ENCODE measurements at places on chromosomes 6 and 20.
A peak's percentile ranks its signal among the peaks of the same experiment; 100 is the strongest.

GRCh38 chr20:1146957-1147356, 28.6 kb downstream of the PSMF1 start:
- DNase-seq = no peak

GRCh38 chr20:32129863-32130262, 20.3 kb downstream of the TM9SF4 start:
- no peak for DNase-seq

DNA sequence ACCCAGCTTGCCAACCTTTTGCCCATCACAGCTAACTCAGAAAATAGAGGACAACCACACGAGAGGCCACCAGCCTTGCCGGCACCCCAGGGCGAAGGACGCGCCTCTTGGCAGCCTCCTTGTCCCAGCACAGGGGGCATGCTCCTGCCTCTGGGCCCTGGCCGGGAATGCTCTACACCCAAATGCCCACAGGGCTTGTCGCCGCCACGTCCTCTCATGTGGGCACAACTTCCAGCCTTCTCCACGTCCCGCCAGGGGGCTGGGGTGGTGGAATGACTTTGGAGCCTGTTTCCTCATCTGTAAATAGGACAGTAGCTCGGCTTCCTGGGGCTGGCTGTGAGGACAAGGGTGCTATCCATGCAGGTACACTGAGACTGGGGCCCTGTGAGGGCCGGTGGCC, 152.4 kb upstream of the MLN start:
- DNase-seq = no peak

DNA sequence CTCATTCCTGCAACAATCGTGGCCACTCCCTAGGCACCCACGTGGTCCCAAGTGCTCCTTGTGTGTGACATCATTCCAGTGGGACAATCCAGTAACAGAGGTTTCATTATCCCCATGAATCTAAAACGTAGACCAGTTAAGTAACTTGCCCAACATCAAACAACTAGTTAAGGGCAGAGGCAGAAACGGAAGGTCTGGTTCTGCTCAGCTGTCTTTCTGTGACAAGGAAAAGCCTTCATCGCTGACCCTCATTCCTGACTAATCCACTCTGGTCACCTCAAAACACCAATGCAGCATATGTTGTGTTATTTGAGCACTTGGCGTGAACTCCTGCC, 261.4 kb upstream of the JARID2 start:
- DNase-seq = no peak

DNA sequence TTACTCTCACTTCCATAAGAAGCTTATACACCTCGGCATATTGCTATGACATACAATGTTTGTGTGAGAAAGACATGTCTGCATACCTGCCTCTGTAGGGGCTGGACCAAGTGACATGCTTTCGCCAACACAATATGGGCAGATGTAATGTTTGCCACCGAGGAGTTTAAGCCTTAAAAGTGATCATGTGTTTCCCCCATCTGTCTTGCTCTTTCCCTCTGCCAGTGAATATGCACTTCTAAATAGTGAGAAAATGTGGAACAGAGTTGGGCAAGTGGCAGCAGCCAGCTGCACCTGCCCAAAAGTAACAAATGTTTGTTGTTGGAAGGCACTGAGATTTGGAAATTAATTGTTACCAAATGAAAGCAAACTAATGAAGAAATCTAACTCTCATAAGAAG, 274.8 kb upstream of the BTBD3 start:
- no peak for DNase-seq

- DNase-seq = no peak
Observed at GRCh38 chr6:106477790-106478189, 117.3 kb downstream of the CRYBG1 start.

- DNase-seq = peak; percentile 64
Observed at GRCh38 chr6:30554962-30555815, 1.1 kb downstream of the GNL1 start.

GRCh38 chr6:133816171-133816570, 72.7 kb upstream of the TCF21 start:
- DNase-seq = no peak

DNA sequence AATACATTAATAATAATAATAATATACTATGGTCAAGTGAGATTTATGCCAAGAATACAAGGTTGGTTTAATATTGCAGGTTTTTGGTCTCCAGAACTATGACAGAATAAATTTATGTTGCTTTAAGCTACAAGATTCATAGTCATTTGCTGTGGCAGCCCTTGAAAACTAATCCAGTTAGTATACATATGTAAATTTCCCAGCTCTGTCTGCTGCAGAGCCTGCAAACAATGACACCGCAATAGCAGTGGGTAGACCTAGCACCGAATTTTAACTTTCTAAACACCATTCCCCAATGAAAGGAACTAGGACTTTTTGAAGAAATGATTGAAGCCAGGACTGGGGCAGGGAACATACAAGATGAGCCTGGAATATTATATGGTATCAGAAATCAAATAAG, 647.7 kb upstream of the NRSN1 start:
- no peak for DNase-seq

DNA sequence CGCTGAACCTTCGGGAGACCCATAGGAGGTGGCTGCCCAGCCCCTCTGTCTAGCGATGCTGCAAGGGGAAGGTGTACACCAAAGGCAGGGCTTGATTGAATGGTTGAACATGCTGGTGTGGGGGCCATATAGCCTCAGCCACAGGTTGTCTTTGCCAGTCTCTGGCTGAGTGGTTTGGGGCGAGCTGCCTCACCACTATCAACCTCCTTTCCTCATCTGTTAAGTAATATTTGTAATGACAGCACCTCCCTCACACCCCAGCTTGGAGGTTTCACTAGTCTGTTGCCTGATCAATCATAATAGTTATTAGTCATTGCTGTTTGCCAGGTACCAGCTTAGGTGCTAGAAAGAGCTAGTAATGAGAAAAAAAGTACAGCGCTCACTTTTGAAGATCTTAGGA, 11.8 kb upstream of the ZNF831 start:
- DNase-seq = no peak

DNA sequence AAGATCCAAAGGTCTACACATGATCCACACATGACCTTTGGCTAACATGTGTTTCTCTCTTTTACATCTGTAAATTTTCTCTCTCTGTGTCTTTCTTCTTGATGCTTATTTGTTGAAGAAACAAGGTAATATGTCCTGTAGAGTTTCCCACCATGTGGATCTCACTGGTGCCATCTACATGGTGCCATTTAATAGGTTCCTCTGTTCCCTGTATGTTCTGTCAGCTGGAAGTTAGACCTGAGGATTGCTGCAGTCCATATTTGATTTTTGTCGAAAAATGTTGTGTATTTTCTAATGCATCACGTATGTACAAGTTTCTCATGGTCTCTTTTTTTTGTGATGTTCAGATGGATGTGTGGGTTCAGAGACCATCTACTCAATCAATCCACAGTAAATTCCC, 30.0 kb downstream of the FOXA2 start:
- DNase-seq = no peak

DNA sequence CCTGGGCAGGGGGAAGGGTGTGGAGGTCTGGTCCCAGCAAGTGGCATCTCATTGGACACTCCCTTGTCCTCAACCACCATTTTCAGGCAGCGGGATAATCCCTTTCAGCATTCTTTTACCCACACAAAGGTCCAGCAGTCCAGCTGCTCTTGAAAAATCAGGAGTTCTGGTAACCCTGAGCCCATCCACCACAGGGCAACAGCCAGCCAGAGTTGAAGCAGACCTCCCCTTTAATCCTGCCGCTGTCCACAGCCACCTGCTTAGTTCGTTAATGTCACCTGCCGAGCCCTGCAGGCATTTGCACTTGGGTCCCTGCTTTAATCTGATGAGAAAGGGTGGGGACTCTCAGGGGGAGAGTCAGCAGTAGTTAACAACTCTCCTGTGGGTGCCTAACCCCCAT, 11.1 kb downstream of the TMEM74B start:
- DNase-seq = no peak

DNA sequence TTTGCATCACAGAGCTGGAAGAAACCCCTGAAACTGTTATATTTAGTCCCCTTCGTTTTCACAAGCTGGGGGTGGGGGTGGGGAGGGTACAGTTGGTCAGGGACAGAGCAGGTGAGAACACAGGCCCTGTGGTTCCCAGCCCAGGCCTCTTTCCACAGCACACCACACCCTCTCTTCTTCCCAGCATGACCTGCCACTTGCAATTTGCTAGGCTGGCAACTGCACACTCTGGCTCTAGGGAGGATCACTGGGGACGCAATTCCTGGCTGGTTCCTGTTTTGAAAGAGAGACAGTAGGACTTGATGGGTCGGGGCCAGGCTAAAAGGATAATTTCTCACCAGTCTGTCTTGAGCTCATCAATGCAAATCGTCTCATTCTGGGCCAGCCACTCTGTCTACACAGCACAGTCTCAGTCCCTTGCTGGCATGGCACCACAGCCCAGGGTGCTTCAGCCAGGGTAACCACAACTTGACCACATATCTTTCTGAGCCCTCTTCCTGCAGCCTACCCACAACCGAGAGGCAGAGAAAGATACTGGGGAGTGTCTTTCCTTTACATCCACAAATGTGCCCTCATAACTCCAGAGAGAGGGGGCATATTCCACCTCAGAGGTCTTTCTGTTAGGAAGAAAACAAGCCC, 41.7 kb upstream of the EMILIN3 start:
- DNase-seq = no peak

DNA sequence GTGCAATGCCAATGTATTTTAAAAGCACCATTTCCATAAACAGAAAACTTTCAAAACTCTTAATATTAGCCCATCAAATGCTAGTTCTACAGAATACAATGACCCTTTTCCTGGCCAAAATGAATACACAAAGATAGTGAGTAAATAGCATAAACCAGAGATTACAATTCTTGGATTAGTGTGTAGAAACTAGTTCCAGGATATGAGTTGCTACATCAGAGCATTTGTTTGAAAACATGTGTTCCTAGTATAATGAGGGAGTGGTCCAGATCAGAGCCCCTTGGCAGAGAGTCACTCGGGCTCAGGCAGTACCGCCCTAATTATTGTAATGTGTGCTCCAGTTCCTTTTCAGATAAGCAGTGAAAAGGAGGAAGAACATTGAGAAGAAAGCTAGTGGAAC, 63.7 kb upstream of the COL21A1 start:
- DNase-seq = no peak

GRCh38 chr6:105459864-105460263, 57.0 kb upstream of the PREP start:
- no peak for DNase-seq

GRCh38 chr6:119257726-119258125, 91.8 kb downstream of the MAN1A1 start:
- DNase-seq = no peak

GRCh38 chr6:111918825-111919224, 45.6 kb upstream of the FYN start:
- no peak for DNase-seq

- DNase-seq = no peak
Observed at GRCh38 chr6:73516514-73517489, 4.0 kb downstream of the EEF1A1 start.

DNA sequence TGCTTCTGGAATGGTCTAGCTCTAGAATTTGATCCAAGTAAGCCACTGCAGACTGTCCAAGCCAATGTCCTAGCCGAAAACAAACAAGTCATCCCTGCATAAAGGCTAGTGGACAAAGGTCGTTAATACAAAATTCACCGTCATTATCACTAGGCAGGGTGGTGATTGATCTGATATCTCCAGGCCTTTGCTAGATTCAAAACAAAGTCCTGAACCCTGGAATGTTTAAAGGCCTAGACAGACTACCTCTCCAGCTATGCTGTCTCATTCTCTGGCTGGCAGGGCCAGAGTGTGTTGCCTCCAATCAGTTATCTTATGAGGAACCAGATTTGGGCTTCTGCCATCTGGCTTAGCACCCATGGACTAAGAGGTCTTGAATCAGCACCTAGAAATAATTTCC, 38.3 kb downstream of the MAP7 start:
- no peak for DNase-seq

DNA sequence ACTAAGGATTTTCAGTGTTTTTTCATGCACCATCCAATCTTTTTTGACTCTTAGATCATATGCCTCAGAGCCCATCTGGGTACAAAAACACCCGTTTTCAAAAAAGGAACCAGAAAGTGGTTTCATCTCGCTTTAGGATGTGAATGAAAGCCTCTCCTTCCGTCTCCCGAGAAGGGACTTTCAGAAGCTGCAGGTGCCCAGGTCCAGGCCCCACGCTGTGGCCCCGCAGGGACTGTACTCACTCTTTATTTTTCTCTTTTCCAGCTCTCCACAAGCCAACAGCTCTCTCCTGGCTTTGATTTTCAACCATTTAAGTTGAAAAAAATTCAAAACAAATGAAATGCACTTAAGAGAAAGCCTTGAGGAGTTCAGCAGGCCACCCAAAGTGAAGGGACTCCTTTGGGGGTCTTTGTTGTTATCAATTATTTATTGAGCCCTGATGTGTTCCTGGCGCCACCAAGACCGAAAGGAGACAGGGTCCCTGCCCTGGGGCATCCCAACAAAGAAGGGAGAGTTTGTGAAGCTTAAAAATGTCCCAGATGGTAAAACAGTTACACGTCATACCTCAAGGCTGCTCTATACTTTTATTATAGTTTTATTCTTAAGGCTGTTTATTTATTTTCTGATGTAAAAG, 467.3 kb downstream of the PREX1 start:
- no peak for DNase-seq
